Fibroblast of the aortic adventitia (primary cell): ENCODE measurements at places on chromosomes 16 and 17. TPM values are rescaled to one million over a fixed set of nuclear protein-coding genes. Genes with fewer than 3 reads are reported as not detected.

TPPP3 gene
- total RNA-seq, result 0.74 and 0.99 TPM in 2 replicates

SOX8 gene
- total RNA-seq, result 0.09 and 0.33 TPM in 2 replicates

ZP2 gene
- not detected in 2 replicates for total RNA-seq

MLKL gene
- 6.3 and 10.8 TPM in 2 replicates for total RNA-seq

PKMYT1 gene
- total RNA-seq, result 1.5 and 24.5 TPM in 2 replicates

CHST6 gene
- total RNA-seq, result 0.16 and 0.27 TPM in 2 replicates

KRT24 gene
- total RNA-seq, result not detected in 2 replicates

ZKSCAN2 gene
- total RNA-seq, result 5.6 and 7.3 TPM in 2 replicates

PRSS33 gene
- total RNA-seq, result not detected in 2 replicates

TMIGD1 gene
- total RNA-seq, result not detected in 2 replicates

TEX19 gene
- total RNA-seq, result not detected in 2 replicates
